ENCODE measurements at places on chromosomes 13 and 19.

- no peak for DNase-seq
Measured at GRCh38 chr13:50518781-50519201, 324.7 kb downstream of the DLEU7 start.

- DNase-seq = no peak
Measured at GRCh38 chr13:28707629-28708427, 10.9 kb downstream of the SLC46A3 start.

- DNase-seq = no peak
Measured at GRCh38 chr13:23957981-23958380, 60.7 kb upstream of the C1QTNF9B start.

- no peak for DNase-seq
Measured at GRCh38 chr19:858868-859843, at the start of gene CFD. TSS of gene CFD (plus strand) at chr19:859664. CDS start at chr19:859690, 26 bp downstream.

DNA sequence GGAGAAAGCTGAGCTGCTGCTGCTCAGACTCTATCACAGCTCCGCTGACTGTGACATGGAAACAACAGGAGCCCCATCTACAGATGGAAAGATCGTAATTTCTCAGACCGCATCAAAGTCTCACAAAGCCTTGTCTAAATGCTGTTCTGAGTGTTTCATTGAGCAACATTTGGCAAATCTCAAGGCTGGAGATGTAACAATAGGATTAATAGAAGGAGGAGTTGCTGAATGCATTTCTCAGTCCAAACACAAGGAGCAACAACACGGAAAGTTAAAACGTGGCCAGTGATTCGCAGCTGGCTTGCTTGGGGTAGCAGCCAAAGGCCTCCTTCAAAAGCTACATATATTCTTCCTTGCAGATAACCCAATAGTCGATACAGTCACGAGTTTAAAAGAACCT lies 55.7 kb downstream of the MRPL57 start:
- DNase-seq = no peak

DNA sequence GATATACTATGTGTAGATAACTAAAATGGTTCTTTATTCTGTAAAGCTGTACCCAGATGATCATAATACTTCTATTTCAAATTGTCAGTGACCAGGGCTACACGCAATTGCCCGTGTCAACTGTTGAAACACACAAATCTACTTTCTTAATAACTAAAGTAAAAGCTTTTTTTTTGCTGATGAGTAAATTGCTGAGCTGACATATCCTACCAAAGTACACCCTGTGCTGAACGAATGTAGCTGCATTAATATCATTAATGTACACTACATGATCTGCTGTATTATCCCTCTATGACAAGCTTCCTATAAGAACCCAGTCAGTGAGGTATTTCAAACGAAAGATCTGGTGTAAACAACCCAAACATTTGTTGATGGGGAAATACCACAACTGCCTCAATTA lies 827.2 kb upstream of the ATXN8OS start:
- DNase-seq = no peak

DNA sequence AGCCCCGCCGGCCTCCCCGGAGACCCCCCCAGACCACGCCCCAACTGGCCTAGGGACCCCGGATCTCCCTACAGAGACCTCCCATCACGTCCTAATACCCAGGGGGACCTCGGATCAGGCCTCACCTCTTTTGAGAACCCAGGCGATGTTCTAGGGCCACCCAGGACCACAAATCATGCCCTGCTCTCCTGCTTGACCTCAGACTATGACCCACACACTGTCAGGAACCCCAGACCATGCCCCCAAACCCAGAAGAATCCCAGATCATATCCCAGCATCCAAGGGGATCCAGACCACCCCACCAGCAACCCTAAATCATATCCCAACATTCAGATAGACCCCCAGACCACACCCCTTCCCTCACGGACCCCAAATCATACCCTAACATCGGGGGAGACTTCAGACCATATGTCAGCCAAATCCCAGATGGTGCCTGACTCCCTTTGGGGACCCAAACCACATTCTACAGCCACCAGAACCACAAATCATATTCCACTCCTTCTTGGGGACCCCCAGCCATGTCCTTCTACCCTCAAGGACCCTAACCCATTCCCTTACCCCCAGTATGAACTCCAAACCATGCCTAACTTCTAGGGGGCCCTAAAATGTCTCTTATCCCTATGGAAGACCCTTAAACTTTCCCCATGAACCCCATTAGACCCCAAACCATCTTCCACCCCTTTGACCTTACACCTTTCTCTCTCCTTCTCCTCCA lies 611 bp upstream of the LRFN1 start:
- DNase-seq = no peak

DNA sequence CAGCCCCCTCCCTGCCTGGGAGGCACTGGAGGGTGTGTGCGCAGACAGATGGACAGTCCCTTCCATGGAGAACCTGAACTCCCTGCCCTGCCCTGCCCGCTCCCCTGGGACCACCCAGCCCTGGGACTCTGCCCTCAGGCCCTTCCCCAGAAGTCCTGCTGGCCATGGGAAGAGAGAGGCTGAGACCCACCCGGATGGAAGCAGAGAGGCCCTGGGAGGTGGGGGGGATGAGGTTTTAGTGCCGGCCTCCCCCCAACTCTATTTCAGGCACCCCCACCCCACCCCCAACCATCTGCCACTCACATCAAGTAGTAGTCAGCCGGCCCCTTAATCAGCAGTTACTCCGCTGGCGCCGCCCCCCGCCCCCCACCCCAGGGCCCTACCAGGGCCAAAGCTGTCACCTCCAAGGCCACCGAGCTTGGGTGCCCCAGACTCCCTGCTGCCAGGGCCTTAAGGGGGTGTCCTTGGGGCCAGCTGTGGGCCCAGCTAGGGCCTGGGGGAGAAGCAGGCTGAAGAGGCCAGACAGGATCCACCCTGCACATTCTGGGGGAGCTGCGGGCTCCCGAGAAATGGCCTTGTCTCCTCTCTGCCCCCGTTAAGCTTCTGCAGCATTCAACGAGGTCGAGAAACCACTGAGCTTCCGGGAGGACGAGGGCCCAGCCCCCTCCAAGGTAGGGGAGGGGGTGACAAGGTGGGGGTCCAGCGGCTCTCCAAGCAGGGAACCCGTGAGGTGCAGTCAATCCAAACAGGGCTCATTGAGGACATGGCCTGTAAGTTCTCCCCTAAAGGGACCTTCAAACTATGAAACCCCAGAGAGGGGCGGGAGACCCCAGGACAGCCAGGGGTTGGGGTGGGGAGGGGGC lies 17.4 kb downstream of the NMRK2 start:
- DNase-seq = no peak

GRCh38 chr19:52039169-52039568 lies 9.5 kb downstream of the ZNF432 start:
- no peak for DNase-seq

GRCh38 chr19:11551603-11552235 lies 7.3 kb downstream of the ELOF1 start:
- DNase-seq = no peak
